ENCODE measurements at places on chromosomes 16 and 17.

GRCh38 chr17:73850426-73850825, 206.2 kb upstream of the SDK2 start:
- no peak for DNase-seq

DNA sequence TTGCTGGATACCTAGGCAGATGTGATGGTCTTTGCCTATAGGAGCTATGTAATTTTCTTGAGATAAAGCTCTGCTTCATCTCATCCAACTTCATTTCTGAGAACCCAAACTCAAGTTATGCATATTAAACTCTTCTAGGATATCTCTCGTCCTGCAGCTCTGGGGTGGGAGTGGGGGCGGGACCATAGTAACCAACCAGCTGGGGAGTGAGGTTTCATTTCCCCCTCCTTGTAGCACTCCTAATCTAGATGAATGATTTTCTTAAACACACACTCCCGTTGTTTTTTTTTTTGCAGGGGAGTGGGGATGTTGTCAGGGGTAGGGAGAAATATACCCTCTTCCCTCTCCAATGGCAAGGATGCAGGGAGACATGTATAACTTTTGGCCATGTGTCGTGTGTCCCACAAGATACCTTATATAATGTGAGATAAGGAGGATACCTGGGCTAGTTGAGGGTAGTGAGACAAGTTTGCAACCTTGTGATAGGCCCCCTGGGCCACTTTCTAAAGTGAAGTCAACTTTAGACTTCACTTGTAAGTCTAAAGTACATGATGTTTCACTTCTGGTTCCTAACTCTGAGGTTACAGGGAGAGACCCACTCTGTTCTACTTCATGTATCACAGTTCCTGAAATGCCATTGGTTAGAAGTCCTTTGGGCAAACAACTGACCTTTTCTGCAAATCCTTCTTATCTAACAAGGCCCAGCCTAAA, 10.5 kb upstream of the HEATR6 start:
- DNase-seq, result no peak

DNA sequence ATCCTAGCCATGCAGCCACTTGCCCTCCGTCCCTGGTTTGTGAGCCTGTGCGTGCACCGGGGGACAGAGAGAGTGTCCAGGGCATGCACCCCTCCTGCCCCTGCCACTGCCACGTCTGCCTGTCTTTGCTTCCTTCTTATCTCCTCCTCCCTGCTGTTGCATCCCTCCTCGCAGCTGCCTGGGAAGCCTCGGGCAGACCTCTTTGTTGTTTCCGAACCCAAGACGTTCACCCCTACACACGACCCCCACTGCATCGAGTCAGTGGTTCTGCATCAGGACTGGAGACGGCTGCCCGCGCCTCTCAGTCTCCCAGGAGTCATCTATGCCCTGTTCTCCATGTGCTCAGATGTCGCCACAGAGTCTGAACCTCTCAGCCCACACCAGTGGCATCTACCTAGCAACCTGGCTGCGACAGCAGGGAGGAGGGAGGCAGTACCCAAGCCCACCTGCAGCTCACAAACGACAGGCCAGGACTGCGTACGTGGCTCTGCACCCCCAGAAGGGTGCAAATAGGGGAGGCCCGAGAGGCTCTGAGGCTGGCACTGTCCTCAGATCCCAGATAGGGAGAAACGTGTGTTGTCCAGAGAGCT, 5.2 kb downstream of the TIMP2 start:
- no peak for DNase-seq

GRCh38 chr17:42065201-42065600, 14.8 kb upstream of the C17orf113 start:
- DNase-seq, result no peak

GRCh38 chr16:57574086-57574485, 31.6 kb downstream of the ADGRG5 start:
- DNase-seq, result no peak
